ENCODE measurements at places on chromosomes 2 and 18. TPM values are rescaled to one million over a fixed set of nuclear protein-coding genes. Genes with fewer than 3 reads are reported as not detected.

- DNase-seq: peak; percentile 43
Measured at GRCh38 chr2:145800151-145801091, 1280.5 kb upstream of the ZEB2 start.

DNA sequence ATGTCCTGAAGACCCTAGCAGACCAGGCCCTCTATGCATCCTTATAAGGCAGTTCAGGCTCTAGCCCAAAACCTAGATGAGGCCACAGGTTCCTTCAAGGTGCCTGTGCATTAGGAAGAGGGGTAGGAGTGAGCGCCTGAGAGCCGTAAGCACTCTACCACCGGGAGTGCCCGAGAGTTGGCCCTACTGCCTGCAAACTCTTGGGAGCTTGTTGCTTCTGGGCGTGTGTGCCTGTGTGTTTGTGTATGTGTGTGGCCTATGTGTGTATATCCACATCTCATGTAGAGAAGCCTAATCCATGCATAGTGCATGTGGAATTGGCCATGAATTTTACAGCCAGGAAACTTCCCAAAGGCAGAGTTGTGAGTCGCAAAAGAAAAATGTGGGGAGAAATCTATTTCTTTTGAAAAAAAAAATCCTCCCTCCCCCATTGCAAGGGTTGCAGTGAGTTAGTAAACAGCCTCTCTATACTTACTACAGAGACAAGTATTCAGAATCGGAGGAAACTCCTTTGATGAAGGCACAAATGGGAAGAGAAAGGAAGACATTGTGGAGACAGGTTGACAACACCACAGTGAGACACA, 96.8 kb downstream of the ADD2 start:
- no peak for DNase-seq

- no peak for DNase-seq
Measured at GRCh38 chr2:201444746-201445465, 6.4 kb downstream of the TRAK2 start.

DNA sequence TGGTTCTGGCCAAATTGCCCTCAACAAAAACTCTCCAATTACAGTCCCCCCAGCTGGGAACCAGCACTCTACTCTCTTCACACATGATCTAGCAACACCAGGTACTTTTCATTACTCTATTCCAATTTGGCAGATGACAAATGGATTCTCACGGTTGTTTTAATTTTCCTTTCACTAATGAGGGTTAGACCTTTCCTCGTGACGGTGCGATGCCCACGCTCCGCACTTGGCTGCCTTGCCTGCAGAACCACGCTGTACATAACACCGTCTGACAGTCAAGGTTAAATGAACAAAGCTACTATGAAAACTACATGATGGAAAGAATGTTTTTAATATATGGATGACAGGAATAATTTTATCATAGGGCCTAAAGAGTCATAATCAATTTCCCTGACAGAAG, 141.5 kb downstream of the FBXO15 start:
- DNase-seq: no peak

DNA sequence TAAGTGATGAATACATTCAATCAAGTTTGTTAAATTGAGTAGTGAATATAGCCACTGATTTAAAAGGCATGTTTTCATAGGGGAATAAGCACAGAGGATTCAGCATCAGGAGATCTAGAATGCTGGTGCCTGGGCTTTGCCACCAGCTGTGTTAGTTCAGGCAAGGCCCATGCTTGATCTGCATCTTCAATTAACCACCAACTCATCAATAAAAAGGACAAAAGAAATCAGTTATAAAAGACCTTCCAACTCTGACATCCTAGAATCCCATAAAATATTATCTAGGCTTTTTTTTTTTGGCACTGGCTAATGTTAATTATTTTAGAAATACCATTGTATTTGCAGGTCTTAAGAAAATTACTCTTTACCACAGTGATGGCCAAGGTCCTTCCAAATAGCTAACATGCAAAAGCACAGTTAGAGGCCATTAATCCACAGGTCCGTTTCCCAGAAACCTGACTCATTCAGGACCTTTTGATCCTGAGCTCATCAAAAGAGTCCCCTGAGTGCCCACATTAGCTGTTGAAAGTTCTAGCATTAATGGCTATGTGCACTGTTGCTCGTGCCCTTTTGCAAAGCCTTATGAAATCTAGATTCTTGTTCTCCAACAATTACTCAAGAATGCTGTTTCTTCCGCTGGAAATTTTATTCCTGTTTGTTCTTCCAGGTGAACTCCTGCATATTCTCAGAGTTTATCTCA, 170.0 kb downstream of the CYRIA start:
- no peak for DNase-seq

DNA sequence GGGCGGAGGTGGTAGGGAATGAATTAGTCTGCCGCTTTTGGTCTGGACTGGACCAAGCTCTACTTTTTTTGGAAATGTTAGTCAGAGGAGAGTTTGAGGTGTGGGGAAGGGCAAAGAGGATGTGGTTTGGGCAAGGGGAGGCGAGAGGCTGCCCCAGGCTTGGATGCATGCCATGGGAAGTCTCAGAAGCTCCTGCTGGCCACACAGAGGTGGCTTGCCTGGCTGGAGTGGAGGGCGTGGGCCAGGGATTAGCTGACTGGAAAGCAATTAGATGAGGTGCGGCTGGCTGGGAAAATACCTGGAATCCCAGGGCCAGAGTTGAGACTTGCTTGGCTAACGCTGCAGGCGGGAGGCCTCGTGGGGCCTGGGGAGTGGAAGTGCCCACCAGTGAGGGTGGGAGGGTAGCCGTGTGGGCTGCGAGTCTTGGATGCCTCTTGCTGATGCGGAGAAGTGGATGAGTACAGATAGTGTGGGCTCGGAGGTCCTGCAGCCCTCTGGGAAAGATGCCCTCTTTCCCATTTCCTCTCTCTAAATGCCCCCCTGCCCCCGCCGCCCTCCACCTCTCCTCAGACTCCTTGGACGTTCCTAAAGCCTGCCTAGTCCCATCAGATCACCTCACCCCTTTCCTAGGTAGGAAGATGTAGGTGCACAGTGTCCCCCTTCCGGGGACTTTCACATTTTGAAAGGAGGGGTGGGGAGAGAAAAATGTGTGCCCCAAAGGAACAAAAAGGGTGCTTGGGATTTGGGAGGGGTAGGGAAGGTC, 117.6 kb downstream of the SMAD7 start:
- DNase-seq: peak; percentile 94

GRCh38 chr2:60836491-60836890, 44.9 kb upstream of the REL start:
- DNase-seq: no peak

GRCh38 chr18:41933778-41934177, 21.3 kb upstream of the PIK3C3 start:
- DNase-seq: no peak

GRCh38 chr2:25470806-25471205, 129.1 kb upstream of the DNMT3A start:
- DNase-seq: no peak

DNA sequence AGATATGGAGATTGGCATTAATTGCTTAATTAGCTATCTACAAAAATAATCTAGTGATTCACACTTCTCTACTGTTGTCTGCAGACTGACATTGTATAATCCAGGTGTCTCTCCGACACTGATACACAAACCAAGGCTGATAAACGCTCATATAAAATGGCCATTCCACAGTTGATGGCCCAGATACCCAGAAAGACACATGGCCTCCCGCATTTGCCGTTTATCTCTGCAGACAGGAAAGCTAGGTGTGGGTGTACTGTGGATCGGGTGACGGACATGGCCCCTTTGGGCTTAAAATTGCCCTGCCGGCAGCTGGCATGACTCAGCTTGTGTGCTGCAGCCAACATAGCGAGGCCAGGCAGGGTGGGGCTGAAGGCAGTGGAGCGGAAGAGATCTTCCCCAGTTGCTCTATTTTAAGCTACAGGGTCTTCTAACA, 18.5 kb downstream of the PMAIP1 start:
- peak; percentile 67 for DNase-seq

DNA sequence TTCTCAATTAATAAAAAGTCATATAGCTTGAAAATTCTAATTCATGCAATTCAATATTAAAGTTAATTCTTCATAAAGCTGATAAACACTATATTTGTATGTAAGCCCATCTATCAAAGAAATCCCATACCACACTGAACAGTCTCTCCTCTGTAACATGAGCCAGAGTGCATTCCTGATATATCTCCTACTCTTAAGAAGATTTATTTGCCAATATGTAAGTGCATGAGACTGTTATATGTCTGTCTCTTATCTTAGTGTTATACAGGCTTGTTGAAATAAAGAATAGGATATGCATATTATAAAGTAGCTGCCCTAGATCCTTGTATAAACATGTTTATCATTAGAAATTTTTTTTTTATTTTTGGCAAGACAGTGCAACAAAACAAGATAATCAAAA, 40.4 kb upstream of the TTC32 start:
- DNase-seq: no peak

GRCh38 chr2:144580521-144581161, 60.7 kb upstream of the ZEB2 start:
- no peak for DNase-seq

DNA sequence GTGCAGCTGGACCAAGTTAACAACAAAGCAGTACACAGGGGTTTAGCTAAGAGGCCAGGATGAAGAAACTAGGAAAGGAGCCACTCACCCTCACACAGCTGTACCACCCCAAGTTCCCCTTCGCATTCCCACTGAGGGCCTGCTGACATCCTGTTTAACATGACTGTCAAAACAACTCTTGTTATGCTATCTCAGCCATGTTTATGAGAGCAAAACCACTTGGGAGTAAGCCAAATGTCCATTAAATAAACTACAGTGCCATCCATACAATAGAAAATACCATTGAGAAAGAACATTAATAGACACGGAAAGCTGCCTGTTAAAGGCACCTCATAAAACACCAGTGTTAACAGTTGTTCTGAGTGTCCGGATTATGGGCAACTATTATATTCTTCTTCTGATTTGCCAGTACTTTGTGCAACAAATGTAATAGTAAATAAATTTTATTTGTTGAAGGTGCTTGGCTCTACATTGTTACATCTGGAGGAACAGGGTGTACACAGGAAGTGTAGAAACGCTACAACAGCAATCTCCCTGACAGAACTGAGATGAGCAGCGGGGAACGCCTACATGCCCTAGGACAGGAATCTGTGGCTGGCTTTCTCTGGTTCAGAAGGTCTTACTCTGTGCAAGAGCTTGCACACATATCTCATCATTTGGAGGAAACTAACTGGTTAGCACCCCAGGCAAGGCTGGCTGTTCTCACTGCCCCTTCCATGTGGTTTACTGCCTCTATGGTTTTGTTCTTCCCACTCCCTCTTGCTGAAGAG, 85.6 kb downstream of the EHD3 start:
- DNase-seq: no peak

- no peak for DNase-seq
Measured at GRCh38 chr18:4544142-4544541, 89.0 kb upstream of the DLGAP1 start.

DNA sequence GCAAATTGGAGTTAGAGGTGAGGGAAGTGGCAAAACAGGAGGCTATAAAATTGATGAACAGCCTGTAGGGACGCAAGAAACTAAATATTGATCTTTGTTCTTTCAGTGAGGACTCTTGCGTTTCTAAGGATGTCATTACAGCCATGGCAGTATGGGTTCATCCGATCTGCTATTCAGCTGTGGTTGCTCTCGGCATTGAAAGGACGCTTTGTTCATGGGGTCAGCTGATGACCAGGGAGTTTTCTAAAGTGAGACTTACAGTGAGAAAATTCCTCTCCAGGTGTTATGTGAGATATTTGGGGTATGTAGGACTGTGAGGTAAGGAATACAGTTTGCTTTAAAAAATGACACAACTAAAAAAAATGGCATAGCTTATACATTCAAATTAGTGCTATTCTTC, 52.7 kb upstream of the PELI1 start:
- no peak for DNase-seq

DNA sequence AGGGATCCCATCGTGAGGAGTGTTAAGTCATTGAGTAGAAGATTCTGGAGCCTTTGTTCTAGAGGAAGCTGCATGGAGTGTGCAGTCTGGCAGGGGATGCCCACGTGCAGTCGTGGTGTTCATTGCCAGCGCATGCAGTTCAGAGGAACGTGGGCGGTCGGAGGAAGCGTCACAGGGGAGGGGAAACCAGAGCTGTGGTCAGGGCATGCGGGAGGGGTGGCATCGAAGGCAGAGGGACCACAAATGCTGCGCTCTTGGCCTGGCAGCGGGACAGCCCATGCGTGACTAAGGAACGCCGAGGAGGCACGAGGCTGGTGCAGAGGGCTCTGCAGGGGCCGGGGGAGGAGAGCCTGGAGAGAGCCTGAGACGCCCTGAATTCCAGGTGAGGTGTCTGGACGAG, 141.1 kb downstream of the KLHL29 start:
- DNase-seq: no peak

- DNase-seq: no peak
Measured at GRCh38 chr2:207616185-207616584, 9.0 kb downstream of the METTL21A start.

DNA sequence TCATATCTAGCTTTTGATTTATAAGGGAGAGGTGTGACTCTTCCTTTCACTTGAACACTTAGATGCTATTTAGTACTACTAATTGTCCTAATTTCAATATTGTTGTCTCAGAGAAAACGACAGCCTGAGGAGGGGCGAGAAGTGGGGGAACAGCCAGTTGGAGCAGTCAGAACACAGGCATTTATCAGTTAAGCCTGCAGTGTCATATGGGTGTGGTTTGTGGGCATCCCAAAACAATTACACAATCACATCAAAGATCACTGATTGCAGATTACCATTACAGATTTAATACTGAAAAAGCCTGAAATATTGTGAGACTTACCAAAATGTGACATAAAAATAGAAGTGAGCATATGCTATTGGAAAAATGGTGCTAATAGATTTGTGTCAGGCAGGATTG, 15.8 kb downstream of the TMEM131 start:
- no peak for DNase-seq

DNA sequence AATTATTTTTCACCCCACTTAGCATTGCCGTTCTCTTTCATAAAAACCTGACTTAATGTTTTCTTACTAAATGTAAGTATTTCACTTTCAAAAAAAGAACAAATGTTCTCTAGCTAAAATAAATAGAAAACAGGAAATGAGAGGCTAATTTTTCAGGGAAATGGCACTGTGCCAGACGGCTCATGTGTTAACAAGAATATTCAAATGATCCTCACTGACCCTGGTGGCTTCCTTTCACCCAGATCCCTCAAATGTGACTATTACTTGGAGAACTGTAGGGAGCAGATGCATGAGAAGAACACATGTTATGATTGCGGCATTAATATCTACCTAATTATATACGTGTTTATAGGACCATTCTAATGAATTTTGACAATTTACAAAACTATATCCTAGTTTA, 827.7 kb downstream of the SOCS6 start:
- peak; percentile 37 for DNase-seq

DNA sequence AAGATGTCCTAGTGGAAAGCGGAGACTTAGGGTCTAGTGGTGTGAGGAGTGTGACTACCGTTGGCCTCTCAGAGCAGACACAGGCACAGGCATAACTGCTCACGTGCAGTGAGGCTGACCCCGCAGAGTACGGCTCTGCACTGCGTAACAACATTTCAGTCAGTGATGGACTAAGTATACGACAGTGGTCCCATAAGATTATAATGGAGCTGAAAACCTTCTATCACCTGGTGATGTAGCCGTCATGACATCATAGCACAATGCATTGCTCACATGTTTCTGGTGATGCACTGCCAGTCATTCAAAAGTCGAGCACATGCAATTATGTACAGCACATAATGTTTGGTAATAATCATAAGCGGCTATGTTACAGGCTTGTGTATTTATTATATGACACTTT, 179.6 kb downstream of the VAPA start:
- no peak for DNase-seq

POTEF gene
- polyA plus RNA-seq: not detected

PDCL3 gene
- polyA plus RNA-seq: 29.8 TPM

FZD7 gene
- polyA plus RNA-seq: 5.6 TPM

LRRC30 gene
- polyA plus RNA-seq: not detected

SETBP1 gene
- polyA plus RNA-seq: 2.7 TPM

NOL4 gene
- 0.62 TPM for polyA plus RNA-seq

ATP6V1B1 gene
- 400 TPM for polyA plus RNA-seq

AKAIN1 gene
- not detected for polyA plus RNA-seq
